ENCODE measurements at places on chromosomes 7 and 10. TPM values are rescaled to one million over a fixed set of nuclear protein-coding genes. Genes with fewer than 3 reads are reported as not detected.
A peak's percentile ranks its signal among the peaks of the same experiment; 100 is the strongest.

GRCh38 chr7:126210707-126211106 is 1042.0 kb downstream of the GRM8 start:
- DNase-seq: no peak
- no peaks in the 10 kb centered on the region for H3K4me1 ChIP-seq
- H3K4me3 ChIP-seq: no peak overlapping the region
- no peaks in the 10 kb centered on the region for H3K27me3 ChIP-seq

DNA sequence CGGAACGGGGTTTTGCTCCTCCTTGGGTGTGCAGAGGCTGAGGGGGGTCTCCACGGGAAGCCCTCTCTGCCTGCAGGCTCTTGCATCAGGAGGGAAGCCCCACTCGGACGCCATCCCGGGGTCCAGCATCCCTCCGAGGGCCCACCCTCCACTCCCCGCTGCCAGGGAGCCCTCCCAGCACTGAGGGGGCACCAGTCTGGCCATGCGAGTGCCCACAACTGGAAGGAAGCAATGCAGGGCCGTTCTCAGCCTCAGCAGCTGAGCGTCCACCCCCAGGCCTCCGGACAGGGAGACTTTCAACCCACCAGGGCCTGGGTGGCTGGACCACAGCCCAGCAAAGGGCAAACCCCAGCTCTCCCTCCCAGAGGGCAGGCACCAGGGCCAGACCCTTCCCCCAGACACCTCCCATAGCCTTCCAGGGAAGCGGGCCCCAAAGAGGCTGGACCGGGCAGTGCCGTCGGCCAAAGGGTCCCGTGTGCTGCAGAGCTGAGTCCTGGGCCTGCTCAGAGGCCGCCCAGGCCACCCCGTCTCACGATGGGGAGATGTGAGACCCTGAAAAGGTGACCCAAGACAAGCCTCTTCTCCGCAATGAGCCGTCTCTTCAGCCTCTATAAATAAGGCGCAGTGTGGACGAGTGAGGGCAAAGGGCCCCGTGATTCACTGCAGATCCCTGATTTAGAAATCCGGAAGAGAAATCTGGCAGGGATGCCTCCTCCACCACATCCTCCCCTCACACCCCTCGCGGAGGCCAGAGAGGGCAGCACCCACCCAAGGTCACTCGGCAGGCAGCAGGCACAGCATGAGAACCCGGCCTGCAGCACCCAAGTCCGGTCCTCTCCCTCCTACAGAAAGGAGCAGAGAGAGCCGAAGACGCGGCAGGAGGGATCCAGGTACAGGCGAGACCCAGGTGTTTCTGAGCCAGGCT is 81.9 kb upstream of the DNAAF5 start:
- H3K36me3 ChIP-seq: no peaks in the 10 kb centered on the region
- no peak for DNase-seq
- H3K27me3 ChIP-seq: no peaks in the 10 kb centered on the region
- H3K4me1 ChIP-seq: no peaks in the 10 kb centered on the region
- no peak overlapping the region for H3K27ac ChIP-seq
- H3K4me3 ChIP-seq: no peak overlapping the region

DNA sequence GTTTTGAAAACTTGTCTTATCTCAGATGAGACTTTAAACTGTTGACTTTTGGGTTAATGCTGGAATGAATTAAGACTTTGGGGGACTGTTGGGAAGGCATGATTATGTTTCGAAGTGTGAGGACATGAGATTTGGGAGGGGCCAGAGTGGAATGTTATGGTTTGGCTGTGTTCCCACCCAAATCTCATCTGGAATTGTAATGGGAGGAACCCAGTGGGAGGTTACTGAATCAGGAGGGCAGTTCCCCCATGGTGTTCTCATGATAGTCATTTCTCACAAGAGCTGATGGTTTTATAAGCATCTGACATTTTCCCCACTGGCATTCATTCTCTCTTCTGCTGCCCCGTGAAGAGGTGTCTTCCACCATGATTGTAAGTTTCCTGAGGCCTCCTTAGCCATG is 13.8 kb upstream of the POT1 start:
- H3K36me3 ChIP-seq: no peaks in the 10 kb centered on the region
- H3K4me1 ChIP-seq: no peaks in the 10 kb centered on the region
- H3K27me3 ChIP-seq: no peaks in the 10 kb centered on the region
- no peak overlapping the region for H3K4me3 ChIP-seq
- no peak overlapping the region for H3K27ac ChIP-seq

DNA sequence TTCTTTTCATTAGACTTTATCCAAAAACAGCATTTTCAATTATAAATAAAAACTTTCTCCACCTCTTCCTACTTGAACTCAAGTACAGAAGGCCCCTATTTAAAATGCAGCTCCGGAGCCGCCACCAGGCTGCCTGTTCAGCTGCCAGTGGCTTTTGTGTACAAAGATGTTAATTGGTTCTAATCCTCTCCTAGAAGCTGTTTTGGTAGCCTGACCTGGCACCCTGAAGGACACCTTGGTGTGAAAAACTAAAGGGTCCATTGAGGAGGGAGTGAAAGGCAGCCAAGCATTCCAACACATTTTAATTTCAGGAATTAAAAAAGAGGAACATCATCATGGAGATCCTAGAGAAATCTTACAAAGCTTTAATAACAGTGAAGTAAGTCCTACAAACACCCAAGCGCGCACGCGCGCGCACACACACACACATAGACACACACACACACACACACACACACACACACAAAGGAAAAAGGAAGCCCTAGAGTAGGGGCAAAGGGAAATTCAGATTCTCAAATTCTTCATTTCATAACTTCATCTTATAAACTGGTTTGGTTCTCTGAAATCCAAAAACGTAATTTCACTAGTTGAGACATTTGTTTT is 41.4 kb downstream of the VAX1 start:
- no peaks in the 10 kb centered on the region for H3K27me3 ChIP-seq
- no peak overlapping the region for H3K4me3 ChIP-seq
- H3K36me3 ChIP-seq: no peaks in the 10 kb centered on the region
- no peak for DNase-seq
- H3K27ac ChIP-seq: no peak overlapping the region

DNA sequence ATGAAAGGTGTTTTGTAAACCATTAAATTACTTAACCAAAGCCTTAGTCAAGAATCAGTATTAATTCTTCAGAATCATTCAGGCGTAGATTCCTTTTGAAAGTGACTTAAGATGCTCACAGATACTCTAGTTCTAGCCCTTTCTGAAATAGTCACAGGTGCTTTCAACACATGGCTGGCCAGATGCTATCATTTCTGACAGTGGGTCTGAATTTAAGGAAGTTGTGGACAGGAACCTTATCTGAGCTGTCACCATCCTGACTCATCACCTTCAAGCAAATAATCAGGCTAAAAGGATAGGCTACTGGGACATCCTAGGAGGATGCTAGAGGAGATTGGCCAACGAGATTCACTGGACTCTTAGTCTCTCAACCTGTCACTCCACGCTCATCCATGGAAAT is 501.5 kb downstream of the LRMDA start:
- no peaks in the 10 kb centered on the region for H3K27me3 ChIP-seq
- no peak overlapping the region for H3K27ac ChIP-seq
- no peaks in the 10 kb centered on the region for H3K4me1 ChIP-seq
- DNase-seq: no peak

DNA sequence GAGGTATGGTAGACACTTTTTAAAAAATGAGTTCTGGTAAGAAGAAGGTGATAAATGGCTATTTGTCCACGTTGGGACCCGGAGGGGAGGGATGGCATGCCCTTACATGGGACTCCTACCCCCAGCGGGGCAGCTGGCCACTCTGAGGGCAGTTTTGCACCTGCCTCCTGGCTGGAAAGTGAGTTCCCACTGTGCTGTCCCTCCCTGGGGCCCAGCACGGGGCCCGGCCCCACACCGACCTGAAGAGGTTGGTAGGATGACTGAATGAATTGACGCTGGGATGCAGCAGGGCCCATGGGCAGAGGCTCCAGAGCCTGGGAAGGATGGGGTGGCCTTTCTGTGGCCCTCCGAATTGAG is 601 bp upstream of the AEBP1 start:
- peaks cover 19% of the 10 kb centered on the region for H3K36me3 ChIP-seq
- peaks cover 28% of the 10 kb centered on the region for H3K27me3 ChIP-seq
- no peak for DNase-seq
- H3K4me1 ChIP-seq: peaks cover 56% of the 10 kb centered on the region

DNA sequence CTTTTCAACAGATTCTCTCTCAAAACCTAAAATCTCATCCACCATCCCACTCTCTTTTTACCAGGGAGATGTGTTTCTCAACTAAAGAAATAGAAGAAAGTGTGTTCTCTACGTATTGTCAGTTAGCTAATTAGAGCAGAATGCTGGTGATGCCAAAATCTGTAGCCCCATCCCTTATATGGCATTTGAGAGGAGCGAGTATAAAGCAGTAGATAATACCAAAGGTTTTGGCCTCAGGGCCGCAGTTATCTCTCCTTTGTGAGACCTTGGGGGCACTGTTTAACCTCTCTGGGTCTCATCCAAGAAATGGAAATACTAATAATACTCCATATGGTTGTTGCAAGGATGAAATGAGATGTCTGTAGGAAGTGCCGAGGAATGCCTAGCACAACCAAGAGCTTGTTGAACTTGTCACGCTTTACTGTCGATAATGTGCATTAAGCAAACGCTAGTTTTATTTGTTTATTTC is 456 bp upstream of the DLD start:
- peaks cover 20% of the 10 kb centered on the region for H3K4me1 ChIP-seq
- H3K36me3 ChIP-seq: peaks cover 11% of the 10 kb centered on the region
- H3K4me3 ChIP-seq: peak overlapping the region; percentile 49
- DNase-seq: no peak
- H3K27me3 ChIP-seq: no peaks in the 10 kb centered on the region
- H3K27ac ChIP-seq: peak overlapping the region; percentile 99

DNA sequence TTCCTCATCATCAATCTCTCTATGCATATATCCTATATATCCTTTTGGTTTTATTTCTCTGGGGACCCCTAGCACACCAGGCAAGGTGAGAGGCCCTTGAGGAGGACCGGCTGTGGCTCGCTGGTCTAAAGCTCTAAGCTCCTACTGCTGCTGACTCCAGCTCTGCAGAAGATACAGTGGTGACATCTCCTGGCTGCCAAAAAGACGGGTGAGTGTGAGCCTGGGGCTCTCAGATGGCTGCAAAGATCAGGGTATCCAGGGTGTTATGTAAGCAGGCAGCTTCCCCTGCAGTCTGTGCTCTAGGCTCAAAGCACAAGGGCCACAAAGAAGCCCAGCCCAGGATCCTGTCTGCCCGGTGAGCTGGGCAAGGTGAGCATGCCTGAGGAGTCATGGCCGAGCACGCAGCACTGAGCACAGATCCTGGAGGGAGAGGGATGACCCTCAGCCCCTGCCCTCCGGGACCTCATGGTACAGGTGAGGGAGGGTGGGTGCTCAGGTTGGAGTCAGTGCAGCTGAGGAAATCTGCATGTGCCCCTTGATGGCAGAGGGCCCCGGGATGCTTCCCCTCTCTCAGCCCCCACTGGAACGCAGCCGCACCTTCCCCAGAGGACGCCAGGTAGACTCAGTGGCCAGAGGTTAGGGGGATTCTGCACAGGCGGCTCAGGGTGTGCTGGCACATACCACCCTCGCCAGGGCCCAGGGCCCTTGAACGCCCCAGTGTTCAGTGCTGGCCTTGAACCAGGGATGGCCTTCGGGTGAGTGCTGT is 95.4 kb upstream of the INSIG1 start:
- H3K27me3 ChIP-seq: peaks cover 4% of the 10 kb centered on the region
- H3K36me3 ChIP-seq: no peaks in the 10 kb centered on the region
- no peaks in the 10 kb centered on the region for H3K4me1 ChIP-seq
- no peak overlapping the region for H3K27ac ChIP-seq
- no peak overlapping the region for H3K4me3 ChIP-seq
- DNase-seq: no peak

- H3K36me3 ChIP-seq: peaks cover 15% of the 10 kb centered on the region
- DNase-seq: no peak
- H3K27ac ChIP-seq: no peak overlapping the region
- H3K4me1 ChIP-seq: no peaks in the 10 kb centered on the region
- no peaks in the 10 kb centered on the region for H3K27me3 ChIP-seq
These were observed 14.3 kb downstream of the KLF6 start for GRCh38 chr10:3770611-3771110.

GRCh38 chr10:98267069-98267893 is 713 bp downstream of the LOXL4 start:
- H3K4me3 ChIP-seq: peak overlapping the region; percentile 43
- H3K36me3 ChIP-seq: no peaks in the 10 kb centered on the region
- peak; percentile 24 for DNase-seq

DNA sequence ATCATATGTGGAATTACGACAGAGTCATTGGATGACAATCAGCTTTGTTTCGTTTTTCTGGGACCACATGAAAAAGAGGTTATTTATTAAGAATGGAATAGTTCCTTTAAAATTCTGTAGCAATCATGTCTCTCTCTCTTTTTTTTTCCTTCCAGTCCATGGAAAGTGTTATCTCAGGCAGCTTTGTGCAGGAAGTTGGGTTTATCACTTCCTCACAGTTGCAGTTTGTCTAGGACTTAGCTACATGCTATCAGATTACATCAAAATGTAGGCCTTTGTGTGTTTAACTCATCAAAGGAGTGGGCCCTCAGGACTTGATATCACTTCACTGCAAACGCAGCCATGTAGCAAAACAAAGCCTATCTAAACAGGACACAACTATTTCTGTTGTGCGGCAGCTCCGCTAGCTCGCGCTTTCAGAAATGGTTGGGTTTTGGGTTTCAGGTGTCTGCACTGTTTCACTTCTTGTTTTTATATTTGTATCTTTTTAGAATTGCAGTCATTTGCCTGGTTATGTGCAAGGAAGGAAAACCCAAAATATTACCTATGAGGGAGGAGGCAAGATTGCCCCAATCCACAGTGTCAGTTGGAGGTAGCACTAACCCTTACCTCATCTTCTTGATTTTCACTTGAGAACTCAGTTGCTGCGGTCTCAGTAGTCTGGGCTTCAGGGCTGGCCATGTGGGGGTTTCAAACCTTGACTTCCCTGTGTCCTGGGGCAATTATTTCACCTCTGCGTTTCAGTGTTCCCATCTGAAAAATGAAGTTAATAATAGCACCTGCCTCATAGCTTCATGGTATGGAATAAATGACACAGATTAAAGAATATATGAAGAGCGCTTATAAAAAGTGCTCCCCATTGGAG is 66.7 kb downstream of the HHEX start:
- no peak overlapping the region for H3K4me3 ChIP-seq
- peaks cover 56% of the 10 kb centered on the region for H3K4me1 ChIP-seq
- DNase-seq: no peak
- no peaks in the 10 kb centered on the region for H3K27me3 ChIP-seq

- H3K27ac ChIP-seq: no peak overlapping the region
- H3K4me3 ChIP-seq: no peak overlapping the region
- H3K27me3 ChIP-seq: no peaks in the 10 kb centered on the region
- no peak for DNase-seq
- peaks cover 16% of the 10 kb centered on the region for H3K4me1 ChIP-seq
- H3K36me3 ChIP-seq: no peaks in the 10 kb centered on the region
These were observed 163.7 kb downstream of the WNT2 start for GRCh38 chr7:117158941-117159697.

Gene NFKB2
- total RNA-seq: 26.7 TPM

Gene GIMAP1
- not detected for total RNA-seq

Gene PLPP4
- not detected for total RNA-seq

Gene SORCS3
- total RNA-seq: 2.6 TPM

Gene PNLIPRP3
- total RNA-seq: not detected

Gene VTI1A
- 94.9 TPM for total RNA-seq

Gene CFAP43
- 2.0 TPM for total RNA-seq

Measured in stomach (tissue), 19 donors.